ENCODE measurements at places on chromosomes 6 and 20.
A peak's percentile ranks its signal among the peaks of the same experiment; 100 is the strongest.

GRCh38 chr20:34566978-34567891, 8.7 kb downstream of the MAP1LC3A start:
- H3K27ac ChIP-seq = no peak overlapping the region
- no peak overlapping the region for H3K4me3 ChIP-seq
- no peaks in the 10 kb centered on the region for H3K36me3 ChIP-seq
- H3K27me3 ChIP-seq = no peaks in the 10 kb centered on the region

DNA sequence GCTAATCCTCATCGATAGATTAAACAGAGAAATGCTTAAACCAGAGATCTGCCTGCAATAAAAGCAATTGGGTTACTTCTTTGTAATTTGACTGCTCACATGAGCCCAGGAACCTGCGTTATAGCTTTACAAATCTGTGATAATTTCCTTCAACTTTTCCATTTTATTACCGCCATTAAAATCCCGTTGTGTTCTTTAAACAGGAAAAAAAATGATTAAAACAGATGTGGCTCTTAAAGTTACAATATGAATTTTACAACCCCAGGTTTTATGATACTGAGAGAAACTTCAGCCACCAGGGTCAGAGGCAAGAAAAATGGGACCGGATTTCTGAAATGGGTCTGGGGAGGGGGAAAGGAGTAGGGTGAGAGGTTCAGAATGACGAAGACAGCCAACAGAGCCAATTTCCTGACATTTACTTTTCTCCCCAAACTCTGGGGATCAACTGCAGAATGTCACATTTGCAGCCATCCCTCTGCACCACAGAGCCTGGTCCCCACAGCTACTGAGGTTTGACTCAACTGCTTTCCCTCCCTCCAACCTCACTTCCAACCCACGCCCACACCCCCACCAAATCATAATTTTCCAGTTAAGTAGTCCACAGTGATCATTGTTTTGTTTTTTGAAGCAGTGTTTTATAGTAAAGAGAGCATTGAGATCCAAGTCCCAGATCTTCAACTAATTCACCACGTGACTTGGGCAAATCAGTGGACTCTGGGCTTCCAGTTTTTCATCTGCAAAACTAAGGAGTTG, 77.6 kb upstream of the EYA2 start:
- H3K4me3 ChIP-seq = no peak overlapping the region
- H3K36me3 ChIP-seq = no peaks in the 10 kb centered on the region
- no peak overlapping the region for H3K27ac ChIP-seq
- H3K4me1 ChIP-seq = no peaks in the 10 kb centered on the region
- no peak for DNase-seq

DNA sequence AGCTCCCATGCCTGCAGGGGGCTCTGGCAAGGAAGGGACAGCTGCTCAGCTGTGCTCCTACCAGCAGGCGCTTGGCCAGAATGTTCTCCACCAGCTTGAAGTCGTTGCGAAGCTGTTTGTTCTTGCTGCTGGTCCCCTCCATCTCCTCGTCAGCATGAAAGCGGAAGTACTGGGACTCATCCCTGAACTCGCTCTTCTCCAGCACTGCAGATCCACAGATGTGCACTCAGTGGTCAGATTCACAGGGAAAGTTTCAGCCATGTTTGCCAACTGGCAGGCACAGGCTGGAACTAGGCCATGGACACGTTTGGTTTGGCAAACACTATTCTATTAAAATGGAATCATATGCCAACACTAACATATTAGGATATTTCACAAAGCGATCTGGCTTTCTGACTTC, 167.9 kb downstream of the PREX1 start:
- no peaks in the 10 kb centered on the region for H3K4me1 ChIP-seq
- no peak overlapping the region for H3K27ac ChIP-seq
- no peaks in the 10 kb centered on the region for H3K36me3 ChIP-seq
- H3K4me3 ChIP-seq = no peak overlapping the region

DNA sequence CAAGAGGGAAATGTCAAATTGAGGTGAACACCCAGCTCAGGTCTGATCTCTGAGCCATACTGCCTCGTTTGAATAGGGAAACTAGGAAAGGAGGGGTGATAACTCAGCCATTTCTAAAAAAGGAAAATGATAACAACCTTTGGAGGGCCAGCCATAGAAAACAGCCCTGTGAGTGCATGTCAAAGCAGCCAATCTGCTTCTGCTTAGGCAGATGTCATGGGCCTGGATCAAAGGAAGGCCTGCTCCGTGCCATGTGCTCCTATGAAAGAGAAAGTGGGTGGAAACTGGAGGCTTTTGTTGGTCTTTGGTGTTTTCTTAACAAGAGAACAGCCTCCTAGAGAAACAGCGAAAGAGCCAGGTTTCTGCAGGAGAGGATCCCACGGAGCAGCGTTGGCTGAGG, 428.0 kb downstream of the DHX35 start:
- no peak for DNase-seq
- no peaks in the 10 kb centered on the region for H3K36me3 ChIP-seq
- H3K27ac ChIP-seq = no peak overlapping the region
- H3K4me3 ChIP-seq = no peak overlapping the region

DNA sequence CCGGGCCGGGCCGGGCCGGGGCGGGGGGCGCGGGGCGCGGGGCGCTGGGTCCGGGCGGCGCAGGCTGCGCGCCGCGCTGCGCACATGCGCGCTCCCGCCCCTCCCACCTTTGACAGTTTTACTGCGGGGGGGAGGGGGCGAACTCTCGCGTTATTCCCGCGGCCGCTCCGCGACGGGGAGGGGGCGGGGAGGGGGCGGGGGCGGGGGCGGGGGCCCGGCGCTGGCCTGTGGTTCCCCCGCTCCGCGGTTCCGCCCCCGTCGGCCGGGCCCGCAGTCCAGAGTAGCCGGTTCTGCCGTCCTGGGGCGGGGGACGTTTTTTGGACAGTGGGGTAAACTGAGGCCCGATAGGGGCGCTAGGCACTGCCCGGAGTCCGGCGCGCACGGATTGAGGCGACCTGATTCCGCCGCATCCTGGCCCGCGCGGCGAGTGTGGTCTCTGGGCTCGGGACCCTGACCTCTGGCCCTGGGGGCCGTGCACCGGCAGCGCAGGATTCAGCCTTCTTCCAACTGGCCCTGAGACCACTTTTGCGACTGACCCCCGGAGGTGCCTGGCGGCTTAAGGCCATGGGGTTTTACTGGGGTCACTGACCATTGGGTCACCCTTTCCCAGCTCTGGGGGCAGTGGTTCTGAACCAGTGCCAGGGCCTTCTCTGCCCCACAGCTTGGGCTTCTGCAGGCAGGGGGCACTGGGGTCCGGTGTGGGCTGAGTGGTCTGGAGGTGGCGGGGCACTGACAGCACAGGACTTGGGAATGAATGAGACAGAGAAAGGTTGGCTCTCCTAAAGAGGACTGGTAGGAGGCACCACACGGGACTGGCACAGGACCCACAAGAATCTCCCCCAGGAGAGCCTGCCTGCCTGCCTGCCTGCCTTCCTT, at the start of gene ZNF512B:
Gene ZNF512B, minus strand, starts transcription at position 93 of the 876 bp plus-strand sequence. CDS start 1,980 bp downstream, outside the sequence.
- DNase-seq = no peak
- H3K4me3 ChIP-seq = peak within 1 kb of the TSS; percentile 92
- H3K4me1 ChIP-seq = peaks cover 10% of the 10 kb centered on the region
- H3K36me3 ChIP-seq = no peaks in the 10 kb centered on the region

GRCh38 chr6:146876271-146877151, 277.7 kb downstream of the ADGB start:
- H3K4me3 ChIP-seq = no peak overlapping the region
- no peaks in the 10 kb centered on the region for H3K36me3 ChIP-seq
- no peaks in the 10 kb centered on the region for H3K4me1 ChIP-seq
- H3K27ac ChIP-seq = no peak overlapping the region
- no peak for DNase-seq

DNA sequence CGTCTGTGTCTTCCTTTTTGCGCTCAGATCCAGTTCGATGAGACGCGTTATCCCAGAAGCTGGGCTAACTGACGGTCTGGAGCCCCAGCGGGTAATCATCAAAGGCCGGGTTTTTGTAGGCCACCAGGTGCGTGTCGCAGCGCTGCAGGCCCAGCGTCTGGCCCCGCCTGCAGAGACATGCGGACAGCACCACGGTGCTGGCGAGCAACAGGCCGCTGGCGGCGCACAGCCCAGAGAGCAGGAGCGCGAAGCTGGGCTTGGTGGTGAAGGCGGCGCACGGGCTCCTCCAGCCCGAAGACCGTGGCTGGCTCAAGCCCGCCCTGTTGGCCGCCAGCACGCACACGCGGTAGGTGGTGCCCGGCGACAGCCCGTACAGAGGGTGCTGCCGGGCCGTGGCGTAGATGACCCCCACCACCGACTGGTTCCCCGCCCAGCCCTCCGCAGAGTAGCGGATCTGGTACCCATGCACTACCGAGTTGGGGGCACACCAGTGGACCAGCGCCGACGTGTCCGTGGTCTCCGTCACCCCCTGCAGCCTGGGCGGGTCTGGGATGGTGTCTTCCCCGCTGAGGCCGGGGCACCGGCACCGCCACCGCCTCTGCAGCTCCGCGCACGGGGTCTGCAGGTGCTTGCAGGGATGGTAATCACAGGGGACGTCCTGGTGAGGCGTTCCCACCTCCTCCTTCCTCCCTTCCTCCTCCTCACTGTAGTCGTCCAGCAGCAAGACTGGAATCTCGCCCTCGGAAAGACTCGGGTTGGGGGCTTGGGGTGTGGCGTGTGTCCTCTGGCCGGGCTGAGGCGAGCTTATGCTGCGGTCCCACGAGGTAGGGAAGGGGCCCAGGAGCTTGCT, 12.7 kb downstream of the LRRN4 start:
- no peak for DNase-seq
- H3K4me3 ChIP-seq = no peak overlapping the region
- no peaks in the 10 kb centered on the region for H3K4me1 ChIP-seq
- H3K27me3 ChIP-seq = no peaks in the 10 kb centered on the region
- no peaks in the 10 kb centered on the region for H3K36me3 ChIP-seq

DNA sequence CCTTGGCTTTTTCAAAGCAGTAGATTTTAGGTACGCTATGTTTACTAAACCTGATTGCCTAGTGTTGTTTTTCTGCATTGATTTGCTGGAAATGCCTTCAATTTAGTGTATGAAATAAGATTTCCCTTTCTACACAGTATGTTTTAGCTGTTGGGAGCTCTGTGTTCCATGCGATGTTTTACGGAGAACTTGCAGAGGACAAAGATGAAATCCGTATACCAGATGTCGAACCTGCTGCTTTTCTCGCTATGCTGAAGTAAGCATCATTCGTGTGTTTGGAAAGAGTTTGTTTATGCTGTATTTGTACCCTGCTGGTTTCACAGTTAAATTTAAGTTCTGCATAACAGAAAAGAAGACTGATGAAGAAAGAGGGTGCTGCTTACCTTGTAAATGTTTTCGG, 1.9 kb downstream of the BTBD3 start:
- peak overlapping the region; percentile 7 for H3K27ac ChIP-seq
- no peak for DNase-seq
- no peaks in the 10 kb centered on the region for H3K36me3 ChIP-seq

DNA sequence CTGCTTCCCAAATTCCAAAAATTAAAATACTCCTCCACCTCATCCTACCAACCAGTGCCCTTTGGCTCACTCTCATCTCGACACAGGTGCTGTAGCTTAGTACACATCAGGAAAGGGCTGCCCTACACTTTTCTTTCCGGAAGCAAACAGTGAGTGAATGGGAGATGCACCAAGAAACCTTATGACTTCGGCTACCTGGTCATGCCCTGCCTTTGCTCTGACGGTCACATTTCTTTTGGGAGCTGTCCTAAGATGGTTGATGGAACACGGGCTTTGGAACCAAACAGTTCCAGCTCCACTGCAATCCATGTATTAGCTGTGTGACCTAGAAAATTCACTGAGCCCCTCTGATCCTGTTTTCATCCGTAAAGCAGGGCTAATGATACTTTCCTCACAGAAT, 92.7 kb upstream of the ASF1A start:
- H3K4me1 ChIP-seq = no peaks in the 10 kb centered on the region
- no peaks in the 10 kb centered on the region for H3K36me3 ChIP-seq
- no peak overlapping the region for H3K4me3 ChIP-seq
- H3K27me3 ChIP-seq = no peaks in the 10 kb centered on the region

GRCh38 chr6:151576633-151577032, 82.8 kb downstream of the CCDC170 start:
- H3K36me3 ChIP-seq = no peaks in the 10 kb centered on the region
- DNase-seq = no peak
- no peak overlapping the region for H3K4me3 ChIP-seq
- H3K27ac ChIP-seq = no peak overlapping the region
- no peaks in the 10 kb centered on the region for H3K27me3 ChIP-seq

- H3K36me3 ChIP-seq = no peaks in the 10 kb centered on the region
- H3K4me1 ChIP-seq = no peaks in the 10 kb centered on the region
- DNase-seq = no peak
- H3K27me3 ChIP-seq = no peaks in the 10 kb centered on the region
- H3K27ac ChIP-seq = no peak overlapping the region
These were observed 123.0 kb downstream of the UTRN start for GRCh38 chr6:144408161-144408560.

DNA sequence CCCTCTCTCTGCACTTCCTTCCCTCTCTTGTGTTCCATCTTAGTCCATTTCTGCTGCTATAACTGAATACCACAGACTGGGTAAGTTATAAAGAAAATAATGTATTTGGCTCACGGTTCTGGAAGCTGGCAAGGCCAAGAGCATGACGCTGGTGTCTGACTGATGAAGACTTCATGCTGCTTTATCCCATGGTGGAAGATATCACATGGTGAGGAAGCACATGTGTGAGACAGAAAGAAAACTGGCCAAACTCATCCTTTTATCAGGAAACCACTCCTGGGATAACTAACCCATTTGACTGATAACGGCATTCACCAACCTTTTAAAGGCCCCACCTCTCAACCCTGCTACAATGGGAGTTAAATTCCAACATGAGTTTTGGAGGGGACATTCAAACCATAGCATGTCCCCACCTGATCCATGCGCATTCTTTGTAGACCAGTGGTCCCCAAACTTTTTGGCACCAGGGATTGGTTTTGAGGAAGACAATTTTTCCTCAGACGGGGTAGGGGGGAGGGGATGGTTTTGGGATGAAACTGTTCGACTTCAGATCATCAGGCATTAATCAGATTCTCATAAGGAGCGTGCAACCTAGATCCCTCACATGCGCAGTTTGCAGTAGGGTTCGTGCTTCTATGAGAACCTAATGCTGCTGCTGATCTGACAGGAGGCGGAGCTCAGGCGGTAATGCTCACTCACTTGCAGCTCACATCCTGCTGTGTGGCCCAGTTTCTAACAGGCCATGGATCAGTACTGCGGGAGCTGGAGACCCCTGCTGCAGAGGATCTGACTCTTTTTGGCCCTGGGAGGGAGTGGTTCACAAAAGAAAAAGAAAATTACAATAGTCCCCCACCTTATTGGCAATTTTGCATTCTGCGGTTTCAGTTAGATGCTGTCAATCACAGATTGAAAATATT, 71.7 kb upstream of the RNF24 start:
- no peaks in the 10 kb centered on the region for H3K4me1 ChIP-seq
- H3K36me3 ChIP-seq = no peaks in the 10 kb centered on the region
- no peaks in the 10 kb centered on the region for H3K27me3 ChIP-seq
- no peak overlapping the region for H3K27ac ChIP-seq

- no peaks in the 10 kb centered on the region for H3K27me3 ChIP-seq
- H3K4me3 ChIP-seq = peak overlapping the region; percentile 79
- DNase-seq = peak; percentile 69
- H3K36me3 ChIP-seq = no peaks in the 10 kb centered on the region
- peak overlapping the region; percentile 98 for H3K27ac ChIP-seq
These were observed 715 bp downstream of the SOX12 start for GRCh38 chr20:325889-326644.

GRCh38 chr6:170035901-170036304, 255.0 kb downstream of the DLL1 start:
- H3K27me3 ChIP-seq = no peaks in the 10 kb centered on the region
- H3K4me1 ChIP-seq = no peaks in the 10 kb centered on the region
- no peak overlapping the region for H3K4me3 ChIP-seq
- DNase-seq = peak; percentile 27
